Suppressor macrophage treated with lipopolysaccharide for 4 hours (primary cell): ENCODE measurements at places on chromosomes 16 and 17.

DNA sequence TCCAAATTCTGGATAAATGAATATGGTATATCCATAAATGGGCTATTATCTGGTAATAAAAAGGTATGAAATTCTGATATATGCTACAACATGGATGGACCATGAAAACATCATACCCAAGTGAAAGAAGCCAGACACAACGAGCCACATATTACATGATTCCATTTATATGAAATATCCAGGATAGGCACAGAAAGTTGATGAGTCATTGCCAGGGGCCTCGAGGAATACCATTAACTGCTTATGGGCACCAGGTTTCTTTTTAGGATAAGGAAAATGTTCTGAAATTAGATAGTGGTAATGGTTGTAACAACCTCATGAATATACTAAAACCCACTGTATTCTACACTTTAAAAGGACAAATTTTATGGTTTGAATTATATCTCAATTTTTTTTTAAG is 123.2 kb downstream of the PITPNC1 start:
- no peak for DNase-seq

- DNase-seq, result no peak
Measured at GRCh38 chr17:49848019-49848473, at the start of gene TAC4. Gene TAC4, minus strand, starts transcription at chr17:49848069. Its CDS starts 52 bp downstream, at chr17:49848017.

GRCh38 chr16:6016530-6017184 is 919.1 kb upstream of the EEF2KMT start:
- DNase-seq, result peak; percentile 18

- no peak for DNase-seq
Measured at GRCh38 chr17:9729735-9730420, 61.5 kb downstream of the DHRS7C start.

DNA sequence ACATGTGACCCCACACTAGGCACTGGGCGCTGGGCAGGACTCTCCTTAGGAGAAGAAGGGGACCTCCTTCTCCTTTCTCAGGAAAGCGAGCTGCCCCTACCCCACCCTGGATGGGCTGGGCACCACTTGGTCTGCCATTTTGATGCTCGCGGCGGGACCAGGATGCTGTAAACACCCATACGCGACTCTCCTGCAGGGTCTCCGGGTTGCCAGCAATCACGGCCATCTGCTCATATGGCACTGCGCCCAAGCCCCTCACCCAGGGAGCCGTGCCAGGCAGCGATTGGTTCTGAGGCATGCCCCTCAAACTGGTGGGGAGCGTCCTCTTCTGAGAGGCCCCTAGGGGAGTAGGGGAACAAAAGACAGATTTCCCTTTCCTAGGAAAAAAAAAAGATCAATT is 99.0 kb downstream of the C16orf78 start:
- DNase-seq, result no peak

DNA sequence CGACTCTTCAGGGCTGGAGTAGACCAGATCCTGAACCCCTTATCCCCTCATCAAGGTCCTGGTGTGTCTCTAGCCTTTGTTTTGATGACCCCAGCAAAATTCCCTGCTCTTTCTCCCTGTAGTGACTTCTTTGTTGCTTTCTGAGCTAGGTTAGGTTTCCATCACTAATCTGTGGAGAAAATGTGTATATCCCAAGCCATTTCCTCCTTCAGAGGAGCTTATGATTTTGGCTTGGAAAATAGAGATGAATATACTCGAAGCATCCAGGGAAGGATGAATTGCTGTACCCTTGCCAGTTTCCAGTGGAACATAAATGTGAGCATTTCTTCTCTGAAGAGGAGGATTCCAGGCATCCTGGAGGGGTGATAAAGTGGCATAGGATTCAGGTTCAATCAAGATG is 55.8 kb downstream of the KSR1 start:
- DNase-seq, result no peak

DNA sequence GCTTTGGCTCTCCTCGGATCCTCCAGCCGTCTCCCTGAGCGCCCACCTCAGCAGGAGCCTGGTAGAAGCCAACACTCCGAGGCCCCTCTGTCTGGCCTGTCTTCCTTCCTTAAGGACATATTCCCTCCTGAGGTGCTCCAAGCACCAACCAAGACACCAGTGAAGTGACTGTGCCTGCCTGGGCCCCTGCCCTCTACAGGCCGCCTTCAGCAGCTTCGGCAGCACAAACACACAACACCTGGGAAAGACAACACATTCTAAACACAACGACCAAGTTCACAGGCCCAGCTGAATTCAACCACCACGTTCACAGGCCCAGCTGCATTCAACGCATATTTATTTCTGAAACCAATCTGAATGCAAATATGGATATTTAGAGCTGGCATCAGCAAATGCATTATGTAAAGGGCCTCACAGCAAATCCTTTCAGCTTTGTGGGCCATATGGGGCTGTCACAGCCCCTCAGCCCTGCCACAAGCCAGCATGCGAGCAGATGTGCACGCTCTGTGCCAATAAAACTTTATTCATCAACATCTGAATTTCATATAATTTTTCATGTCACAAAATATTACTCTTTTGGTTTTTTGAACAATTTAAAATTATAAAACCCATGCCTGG is 12.2 kb downstream of the GALNS start:
- DNase-seq, result no peak

- DNase-seq, result no peak
Measured at GRCh38 chr17:40382251-40382650, 17.7 kb upstream of the GJD3 start.

GRCh38 chr16:79687249-79688130 is 87.0 kb upstream of the MAF start:
- no peak for DNase-seq

- DNase-seq, result no peak
Measured at GRCh38 chr16:87169509-87169995, 147.6 kb downstream of the C16orf95 start.

- DNase-seq, result no peak
Measured at GRCh38 chr17:49910858-49911204, 58.2 kb upstream of the DLX4 start.

DNA sequence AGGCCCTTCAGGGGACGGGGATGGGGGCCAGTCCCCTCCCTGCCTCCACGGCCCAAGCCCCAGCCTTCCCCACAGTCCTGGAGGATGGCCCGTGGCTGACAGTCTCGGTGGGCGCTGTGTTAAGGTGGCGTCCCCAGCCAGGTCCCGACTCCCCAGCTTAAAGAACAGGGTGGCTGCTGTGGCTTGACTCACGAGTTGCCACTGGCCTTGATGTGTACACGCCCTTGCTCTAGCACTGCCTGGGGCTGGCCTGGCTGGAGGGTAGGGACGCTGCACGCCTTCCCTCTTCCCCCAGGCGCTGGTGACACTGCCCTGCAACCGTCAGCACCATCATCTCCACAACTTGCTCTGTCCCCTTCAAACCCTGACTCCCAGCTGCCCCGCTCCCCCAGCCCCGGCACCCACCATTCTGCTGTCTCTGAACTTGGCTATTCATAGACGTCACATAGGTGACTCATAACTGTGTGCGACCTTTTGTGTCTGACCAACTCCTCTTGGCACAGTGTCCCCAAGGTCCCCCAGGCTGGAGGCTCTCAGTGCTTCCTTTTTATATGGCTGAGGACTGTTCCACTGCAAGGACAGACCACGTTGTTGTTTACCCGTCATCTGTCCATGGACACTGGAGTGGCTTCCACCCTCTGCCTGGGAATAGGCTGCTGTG is 6.3 kb downstream of the GNPTG start:
- peak; percentile 41 for DNase-seq

DNA sequence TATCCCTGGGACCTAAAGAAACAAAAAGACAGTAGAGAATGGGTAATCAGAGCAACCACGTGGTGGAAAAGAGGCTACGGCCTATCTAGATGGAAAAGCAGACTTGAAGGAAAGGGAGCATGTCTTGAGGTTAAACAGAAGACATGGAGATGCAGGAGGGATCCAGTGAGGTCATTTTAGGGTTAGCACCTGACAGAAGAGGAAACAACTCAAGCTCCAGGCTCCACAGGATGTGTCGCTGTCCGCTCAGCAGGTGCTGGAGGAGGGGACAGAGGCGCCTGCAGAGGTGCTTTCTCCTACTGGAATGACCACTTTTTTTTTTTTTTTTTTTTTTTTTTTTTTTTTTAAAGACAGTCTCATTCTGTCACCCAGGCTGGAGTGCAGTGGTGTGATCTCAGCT is 47.5 kb upstream of the CLEC3A start:
- no peak for DNase-seq

DNA sequence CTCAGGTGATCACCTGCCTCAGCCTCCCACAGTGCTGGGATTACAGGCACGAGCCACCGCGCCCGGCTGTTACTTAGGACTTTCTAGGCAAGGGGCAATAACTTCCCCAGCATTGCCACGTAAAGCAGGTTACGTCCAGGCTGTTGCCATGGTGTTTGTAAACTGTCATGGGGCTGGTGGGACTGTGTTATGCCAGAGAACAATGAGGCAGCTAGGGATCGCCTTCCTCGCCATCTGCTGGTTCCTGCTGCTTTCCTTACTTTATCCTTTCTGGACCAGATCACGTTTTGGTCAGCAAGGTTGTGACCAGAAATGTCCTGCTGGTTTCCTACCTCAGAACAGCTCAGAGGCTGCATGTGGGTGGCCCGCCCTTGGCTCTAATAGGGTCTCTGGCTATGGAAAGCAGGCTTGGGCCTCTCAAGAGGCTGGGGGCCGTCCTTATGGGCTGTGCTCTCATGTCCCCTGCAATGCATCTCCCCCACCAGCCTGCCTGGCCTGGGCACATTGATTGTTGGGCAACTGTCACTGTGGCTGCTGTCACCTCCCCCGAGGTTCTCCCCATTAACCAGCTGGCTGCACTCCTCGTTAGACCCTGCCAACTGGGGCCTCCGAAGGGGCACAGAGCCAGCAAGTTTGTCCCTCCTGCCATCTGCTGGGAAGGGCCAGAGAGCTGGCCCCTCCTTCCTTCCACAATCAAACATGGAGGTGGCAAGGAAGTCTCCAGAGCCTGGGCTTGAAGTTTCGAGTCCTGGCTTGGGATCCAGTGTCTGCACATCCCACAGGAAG is 28.2 kb upstream of the ZC3H18 start:
- no peak for DNase-seq

DNA sequence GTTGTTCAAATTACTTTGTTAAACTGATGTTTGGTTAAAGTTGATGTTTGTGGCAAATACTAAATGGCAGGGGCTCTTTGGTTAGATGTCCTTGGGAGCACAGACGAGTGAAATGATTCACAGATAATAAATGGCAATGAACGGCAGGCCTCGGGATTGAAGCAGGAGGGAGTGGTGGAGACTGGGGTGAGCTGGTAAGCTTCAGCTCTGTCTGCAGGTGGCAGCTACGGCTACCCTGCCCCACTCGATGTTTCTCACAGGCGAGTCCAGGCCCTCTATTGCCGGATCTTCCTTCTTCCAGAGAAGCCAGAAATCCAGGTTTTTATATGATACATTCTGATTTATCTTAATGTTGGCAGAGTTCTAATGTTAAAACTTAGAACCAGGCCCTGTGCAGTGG is 144.8 kb upstream of the CACNG5 start:
- DNase-seq, result no peak
